Effector CD4-positive, alpha-beta T cell (primary cell): ENCODE measurements at places on chromosomes 3 and 15.

GRCh38 chr3:177126015-177126773 lies 71.1 kb downstream of the TBL1XR1 start:
- DNase-seq: no peak

GRCh38 chr15:73691396-73691795 lies 7.2 kb downstream of the CD276 start:
- DNase-seq: no peak

DNA sequence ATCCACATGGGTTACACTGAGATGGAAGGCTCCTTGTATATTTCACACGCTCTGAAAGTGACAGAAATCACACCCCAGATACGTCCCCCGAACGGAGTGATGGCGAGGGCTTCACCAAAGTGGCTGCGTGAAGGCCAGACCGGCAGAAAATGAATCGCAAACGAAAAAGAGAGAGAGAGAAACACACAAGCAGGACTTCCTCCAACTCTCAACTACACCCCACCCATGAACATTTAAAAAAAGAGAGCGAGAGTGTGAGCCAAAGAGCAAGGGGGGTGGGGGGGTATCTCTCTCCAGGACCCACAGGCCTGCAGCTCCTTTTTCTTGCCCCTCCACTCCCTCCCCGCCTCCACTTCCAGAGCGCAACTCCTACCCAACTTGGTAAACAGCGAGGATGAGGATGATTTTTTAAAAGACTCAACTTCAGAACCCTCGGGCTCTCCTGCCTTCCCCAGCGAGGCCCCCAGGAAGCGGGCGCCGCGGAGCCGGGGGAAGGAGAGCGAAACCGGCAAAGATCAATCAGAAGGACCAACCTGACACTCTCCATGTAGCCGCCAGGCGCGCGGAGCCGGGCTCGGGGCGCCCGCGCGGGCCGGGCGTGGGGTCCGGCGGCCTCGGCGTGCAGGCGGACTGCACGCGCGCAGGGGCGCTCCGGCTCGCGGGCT lies 519.1 kb downstream of the FOXP1 start:
- peak; percentile 50 for DNase-seq

GRCh38 chr3:196060834-196061233 lies 21.1 kb downstream of the TFRC start:
- no peak for DNase-seq

GRCh38 chr3:56858331-56858730 lies 56.6 kb upstream of the ARHGEF3 start:
- DNase-seq: no peak

DNA sequence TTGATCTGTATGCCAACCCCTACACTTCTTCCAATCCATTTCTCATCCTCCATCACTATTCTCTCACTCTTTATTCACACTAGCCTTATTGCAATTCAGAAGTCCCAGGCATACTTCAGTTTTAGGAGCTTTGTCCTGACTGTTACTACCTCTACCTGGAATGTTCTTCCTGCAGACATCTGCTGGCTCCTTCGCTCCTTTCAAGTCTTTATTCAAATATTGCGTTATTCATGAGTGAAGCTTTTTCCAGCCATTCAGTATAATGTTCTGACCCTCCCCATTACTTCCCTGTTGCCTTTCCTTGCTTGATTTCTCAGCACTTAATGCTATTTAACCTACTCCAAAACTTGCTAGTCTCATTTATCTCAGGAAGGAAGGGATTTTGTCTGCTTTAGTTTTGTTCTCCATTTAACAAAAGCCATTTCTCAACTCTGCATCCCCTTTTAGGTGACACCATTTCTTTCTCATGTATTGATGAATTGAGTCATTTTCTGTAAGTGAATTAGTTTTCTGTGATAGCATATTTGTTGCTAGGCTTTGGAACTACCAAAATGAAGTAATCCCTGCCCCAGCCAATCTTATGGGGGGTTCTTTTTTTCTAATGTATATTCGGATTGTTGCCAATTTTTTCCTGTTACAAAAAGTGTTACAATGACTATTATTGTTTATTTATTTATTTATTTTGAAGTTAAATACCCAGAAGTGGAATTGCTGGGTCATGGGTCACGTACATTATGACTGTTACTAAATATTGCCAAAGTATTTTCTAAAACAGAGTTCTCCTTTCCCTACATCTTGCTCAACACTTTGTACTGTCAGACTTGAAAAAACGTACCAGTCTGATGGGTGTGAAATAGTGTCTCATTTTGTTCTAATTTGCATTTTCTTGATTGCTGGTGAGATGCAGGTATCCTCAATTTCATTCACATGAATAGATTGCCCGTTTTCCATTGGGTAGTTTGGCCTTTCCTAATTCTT lies 9.4 kb downstream of the ATP11B start:
- DNase-seq: no peak

DNA sequence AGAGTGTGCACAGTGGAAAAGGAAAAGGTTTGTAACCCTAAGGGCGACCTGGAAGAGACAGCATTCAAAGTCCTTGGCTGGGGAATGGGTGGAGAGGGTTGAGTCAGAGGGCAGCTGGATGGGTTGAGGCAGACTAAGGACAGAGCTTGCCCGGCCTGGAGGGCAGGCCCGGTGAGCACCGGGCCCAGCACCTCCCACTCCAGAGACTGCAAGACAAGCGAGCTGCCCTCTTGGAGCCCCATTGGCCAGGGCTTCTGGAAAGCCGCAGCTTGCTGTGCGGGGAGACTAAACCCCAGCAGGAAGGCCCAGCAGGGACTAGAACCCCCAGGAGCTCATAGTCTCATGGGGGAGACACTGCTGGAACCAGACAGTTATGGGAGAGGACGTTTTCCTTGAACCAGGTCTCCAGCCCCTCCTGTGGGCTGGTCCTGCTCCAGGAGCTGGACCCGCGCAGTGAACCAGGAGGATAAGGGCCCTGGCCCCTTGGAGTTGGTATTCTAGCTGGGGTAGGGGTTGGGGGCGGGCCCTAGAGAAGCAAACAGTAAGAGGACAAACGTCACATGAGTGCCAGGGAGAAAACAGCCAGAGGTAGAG lies 59.1 kb downstream of the RGMA start:
- DNase-seq: no peak

- no peak for DNase-seq
These were observed 63.1 kb upstream of the MCTP2 start for GRCh38 chr15:94168250-94168649.

DNA sequence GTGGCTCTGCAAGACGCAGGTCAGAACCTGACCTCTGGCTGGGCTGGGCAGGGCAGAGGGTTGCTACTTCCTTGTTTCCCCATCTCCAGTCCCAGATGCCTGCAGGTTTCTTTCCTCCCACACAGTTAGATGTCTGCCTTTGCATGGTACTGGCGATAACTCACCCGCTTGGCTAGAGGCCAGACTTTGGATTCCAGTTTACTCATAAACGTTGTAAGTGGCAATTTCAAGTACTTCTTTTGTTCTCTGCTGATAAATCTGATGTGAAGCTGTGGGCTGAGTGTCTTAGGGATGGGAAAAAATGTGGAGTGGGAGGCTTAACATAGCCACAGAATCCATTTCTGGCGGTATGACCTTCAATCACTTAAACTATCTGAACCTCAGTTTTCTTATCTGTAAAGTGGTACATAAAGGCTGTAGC lies 194.2 kb downstream of the EBLN2 start:
- no peak for DNase-seq

- no peak for DNase-seq
These were observed 130.2 kb upstream of the CFAP20DC start for GRCh38 chr3:59180006-59180405.

DNA sequence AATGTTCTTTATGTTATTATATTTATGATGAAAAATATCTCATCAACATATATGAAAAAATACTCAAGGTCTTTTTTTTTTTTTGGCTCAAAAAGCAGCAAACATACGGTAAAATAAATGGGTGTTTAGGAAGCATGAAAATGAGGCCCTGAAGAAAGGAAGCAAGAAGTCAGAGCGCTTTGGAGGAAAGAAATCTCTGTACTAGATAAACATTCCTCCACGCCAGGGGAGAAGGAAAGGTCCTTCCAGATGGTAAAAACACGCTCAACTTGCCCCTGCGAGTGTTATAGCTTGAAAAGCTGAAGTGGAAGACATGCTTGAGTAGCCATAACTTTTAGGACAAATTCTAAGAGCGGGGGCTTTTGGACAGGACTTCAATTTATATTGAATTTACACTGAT lies 52.9 kb downstream of the FEM1B start:
- no peak for DNase-seq

DNA sequence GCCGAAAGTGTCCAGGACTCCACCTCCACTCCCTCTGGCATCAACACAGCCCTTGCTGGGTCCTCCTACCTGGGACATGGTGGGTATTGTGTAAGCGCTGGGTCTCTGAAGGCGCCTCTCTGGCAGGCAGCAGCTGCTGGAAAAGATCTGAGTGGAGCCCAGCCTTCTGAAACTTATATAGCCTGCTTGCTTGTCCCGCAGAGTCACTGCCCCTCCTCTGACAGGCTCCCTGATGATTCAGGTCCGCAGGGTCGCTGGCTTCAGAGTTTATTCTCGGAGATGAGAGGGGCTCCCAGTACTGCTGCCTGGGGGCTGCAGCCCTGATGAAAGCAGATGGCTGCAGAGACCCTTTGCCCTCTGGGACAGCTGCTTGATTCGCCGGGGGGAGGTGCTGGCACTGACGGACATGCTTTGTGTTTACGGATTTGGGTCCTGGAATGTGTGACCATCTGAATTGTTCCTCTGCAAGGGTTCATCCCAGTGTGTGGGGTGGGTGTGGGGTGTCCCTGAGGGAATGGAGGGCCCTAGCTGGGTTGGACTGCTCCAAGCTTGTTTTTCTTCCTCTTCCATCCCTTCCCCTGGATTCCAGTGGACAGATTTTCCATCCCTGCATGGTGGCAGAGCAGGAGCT lies at the start of gene MUSTN1:
Gene MUSTN1, minus strand, starts transcription at position 149 of the 631 bp plus-strand sequence. Its CDS starts 71 bp downstream, at position 78.
- no peak for DNase-seq

DNA sequence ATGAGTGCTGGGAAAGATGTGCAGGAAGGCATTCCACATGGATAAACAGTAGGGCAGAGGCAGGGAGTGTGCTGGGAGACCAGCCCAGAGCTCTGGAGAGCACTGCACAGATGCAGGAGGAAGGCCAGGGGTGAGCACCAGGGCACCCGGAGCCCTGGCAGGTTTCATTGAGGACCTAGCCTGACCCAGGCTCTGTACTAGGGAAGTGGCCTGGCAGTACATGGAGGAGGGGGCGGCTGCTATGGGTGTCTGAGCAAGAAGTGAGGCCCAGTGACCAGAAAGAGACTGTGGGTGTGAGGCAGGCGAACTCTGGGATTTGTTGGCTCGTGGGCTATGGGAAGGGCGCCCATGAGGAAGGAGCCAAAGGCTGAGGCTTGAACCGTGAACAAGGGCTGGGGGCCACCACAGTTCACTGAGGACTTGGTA lies 139.1 kb downstream of the DNAJB8 start:
- DNase-seq: no peak

- DNase-seq: no peak
These were observed 546.9 kb downstream of the IGSF11 start for GRCh38 chr3:118487734-118488133.

- DNase-seq: no peak
These were observed 3.8 kb upstream of the PRR20G start for GRCh38 chr3:127291611-127292010.

GRCh38 chr3:197959500-197959890 lies 522 bp upstream of the LMLN start:
- DNase-seq: no peak

GRCh38 chr3:55688154-55688553 lies 201.0 kb upstream of the WNT5A start:
- DNase-seq: no peak

DNA sequence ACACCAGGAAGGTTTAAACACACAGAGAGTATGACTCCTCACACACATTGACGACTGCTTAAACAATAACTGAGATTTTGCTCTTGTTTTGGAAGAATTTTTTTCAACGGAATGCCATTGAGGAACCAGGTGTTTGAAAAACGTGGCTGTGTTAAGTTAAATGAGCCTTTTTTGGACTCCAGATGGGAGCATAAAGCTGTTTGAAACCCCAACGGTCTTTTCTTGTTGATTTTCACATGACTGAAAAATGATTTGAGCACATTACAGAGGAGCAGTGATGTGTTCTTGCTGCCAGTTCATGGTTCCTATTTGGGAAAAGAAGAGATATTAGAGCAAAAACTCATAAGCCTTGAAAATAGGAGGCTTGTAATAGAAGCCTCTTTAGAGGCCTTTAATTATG lies 97.8 kb upstream of the SELENOK start:
- no peak for DNase-seq

GRCh38 chr3:4895838-4896237 lies 83.4 kb upstream of the BHLHE40 start:
- no peak for DNase-seq

GRCh38 chr3:70249509-70250160 lies 62.8 kb downstream of the MDFIC2 start:
- DNase-seq: no peak

GRCh38 chr15:77983708-77984445 lies 93.6 kb downstream of the TBC1D2B start:
- no peak for DNase-seq

DNA sequence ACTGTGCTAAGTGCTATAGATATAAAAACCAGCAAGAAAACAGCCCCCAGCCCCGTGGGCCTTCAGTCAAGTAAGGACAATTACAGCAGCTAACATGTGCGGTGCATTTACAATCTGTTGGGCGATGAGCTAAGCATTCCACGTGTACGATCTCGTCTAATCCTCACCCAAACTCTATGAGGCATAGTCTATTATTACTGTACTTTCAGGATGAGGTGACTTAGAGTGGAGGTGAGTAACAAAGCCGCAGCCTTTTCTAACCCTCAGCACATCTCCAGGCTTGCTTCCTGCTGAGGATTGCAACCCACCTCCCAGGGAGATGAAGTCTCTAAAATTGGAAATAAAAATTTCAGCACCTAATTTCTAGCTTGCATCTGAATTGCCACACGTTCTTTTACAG lies 53.2 kb upstream of the MCF2L2 start:
- DNase-seq: no peak

DNA sequence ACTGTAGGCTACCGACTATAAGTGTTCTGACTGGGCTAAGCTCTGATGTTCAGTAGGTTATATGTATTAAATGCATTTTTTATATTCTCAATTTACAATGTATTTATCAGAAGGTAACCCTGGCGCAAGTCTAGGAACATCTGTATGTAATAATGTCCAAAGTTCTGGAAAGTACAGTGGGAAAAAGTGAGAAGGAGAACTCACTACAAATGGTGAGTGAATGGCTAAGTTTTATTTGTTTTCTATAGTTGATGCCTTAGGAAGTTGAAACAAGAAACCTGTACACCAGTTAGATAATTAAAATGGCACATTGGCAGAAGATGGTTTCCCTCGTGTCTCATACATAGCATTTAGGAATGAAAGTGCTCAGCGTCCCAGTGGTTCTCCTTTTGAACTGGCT lies 333.4 kb upstream of the THRB start:
- DNase-seq: no peak
